ENCODE measurements at places on chromosomes 16 and 17.

DNA sequence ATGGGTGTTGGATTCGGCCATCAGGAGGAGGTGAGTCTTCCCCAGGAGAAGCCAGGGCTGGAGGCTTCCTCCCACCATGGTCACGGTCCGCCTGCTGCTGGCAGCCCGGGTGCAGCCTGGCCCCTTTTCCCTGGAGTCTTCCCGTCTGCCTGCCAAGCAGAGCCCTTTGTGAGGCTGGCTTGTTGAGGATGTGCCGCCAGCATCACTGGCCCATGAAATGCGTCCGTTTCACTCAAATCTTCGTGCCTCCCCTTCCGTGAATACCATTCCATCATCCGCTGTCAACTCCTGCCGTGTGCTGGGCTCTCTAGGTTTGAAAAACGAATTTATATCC, 9.6 kb downstream of the VPS4A start:
- DNase-seq = no peak

DNA sequence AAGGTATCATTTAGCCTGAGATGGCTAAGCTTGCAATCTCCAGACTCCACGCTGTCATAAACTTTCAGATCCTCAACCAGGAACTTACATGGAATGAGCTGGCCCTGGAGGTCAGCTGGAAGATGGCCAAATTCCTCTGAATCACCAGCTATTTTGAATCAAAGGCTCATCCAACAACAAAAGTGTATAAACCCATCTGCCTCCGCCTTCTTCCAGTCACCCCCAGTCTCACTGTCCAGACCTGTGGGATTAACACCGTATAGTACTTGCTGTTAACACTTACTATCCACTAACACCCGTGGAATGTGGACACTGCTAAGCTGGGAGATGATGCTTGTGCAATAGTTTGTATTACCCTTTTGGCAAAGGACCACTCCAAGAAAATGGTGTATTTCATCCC, 1.9 kb upstream of the LCMT1 start:
- DNase-seq = no peak

DNA sequence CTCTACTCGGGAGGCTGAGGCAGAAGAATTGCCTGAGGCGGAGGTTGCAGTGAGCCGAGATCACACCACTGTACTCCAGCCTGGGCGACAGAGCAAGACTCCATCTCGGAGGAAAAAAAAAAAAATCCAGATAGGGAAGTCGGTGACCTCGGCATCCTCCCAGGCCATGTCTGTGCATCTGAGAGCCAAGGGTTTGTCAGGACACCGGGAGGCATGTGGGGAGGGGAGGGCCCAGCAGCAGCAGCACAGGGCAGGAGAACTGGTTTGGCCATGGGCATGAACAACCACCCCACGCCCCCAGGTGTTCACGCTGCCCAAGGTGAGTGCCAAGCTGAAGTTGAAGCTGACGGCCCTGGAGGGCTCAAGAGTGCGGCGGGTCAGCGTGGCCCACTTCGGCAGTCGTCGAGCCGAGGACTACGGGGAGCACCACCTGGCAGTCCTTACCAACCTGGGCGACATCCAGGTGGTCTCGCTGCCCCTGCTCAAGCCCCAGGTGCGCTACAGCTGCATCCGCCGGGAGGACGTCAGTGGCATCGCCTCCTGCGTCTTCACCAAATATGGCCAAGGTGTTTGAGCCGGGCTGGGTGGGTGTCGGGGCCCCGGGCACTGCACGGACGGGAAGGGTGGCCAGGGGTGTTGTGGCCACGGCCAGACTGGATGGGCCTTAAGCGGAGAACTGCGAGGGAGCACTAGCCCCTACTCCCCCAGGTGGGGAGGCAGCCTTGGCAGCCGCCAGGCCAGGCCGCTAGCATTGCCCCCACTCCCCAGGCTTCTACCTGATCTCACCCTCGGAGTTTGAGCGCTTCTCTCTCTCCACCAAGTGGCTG, 14.7 kb upstream of the MYO15B start:
- DNase-seq = no peak

DNA sequence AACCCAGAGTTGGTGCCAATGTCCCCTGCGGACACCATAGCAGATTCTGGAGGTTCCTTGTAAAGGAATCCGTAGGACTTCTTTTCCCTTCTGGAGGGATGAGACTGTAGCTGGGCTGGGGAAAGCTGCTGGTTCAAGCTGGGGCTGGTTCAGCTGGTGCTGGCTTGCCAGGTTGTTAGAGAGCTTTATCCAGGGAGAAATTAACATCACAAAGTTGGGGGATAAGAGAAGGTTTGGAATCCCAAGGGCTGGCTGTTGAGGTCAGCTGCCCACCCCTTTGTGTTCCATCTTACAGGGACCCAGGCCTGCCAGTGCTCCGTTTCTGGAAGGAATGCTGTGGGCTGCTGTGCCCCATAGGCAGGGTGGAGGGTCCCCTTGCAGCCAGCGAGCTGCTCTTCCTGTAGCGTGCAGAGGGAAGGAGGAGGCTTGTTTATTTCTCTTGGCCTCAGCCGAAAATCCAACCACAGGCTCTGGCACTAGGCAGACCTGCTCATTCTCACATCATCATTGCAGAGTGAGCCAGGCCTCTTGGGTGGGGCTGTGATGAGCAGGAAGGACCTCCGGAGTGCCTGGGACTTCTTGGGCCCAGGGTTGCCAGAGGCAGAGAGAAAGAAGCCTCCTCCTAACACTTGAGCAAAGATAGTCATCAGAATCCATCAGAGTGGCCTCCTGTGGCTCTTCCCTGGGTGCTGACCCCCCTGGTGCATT, 251.1 kb downstream of the SEC14L1 start:
- no peak for DNase-seq

GRCh38 chr17:38428643-38429371, 543 bp downstream of the ARHGAP23 start:
- peak; percentile 50 for DNase-seq

DNA sequence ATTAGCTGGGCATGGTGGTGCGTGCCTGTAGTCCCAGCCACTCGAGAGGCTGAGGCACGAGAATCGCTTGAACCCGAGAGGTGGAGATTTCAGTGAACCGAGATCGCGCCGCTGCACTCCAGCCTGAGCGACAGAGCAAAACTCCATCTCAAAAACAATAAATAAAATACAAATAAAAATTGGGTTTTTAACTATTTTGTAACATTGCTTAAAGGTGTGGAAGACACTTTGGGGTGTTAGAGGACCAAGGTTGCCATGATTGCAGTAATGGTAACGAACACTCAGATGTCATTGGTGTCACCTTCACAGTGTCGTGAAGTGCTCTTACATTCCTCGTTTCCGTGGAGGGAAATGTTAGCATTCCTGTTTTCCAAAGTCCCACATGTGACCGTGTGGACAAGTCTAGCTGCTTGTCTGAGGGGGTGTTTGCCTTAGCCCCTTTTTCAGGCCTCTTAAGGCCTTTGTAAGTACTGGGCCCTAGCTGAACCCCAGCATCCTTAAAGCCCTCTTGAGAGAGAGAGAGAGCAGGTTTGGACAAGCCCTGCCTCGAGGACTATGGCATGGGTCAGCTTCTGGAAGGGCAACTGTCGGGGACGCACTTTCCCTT, 8.6 kb downstream of the C16orf96 start:
- no peak for DNase-seq

- DNase-seq = no peak
Observed at GRCh38 chr16:58465817-58466216, 34.1 kb upstream of the NDRG4 start.

- no peak for DNase-seq
Observed at GRCh38 chr16:11253995-11254912, 1.8 kb downstream of the SOCS1 start.

DNA sequence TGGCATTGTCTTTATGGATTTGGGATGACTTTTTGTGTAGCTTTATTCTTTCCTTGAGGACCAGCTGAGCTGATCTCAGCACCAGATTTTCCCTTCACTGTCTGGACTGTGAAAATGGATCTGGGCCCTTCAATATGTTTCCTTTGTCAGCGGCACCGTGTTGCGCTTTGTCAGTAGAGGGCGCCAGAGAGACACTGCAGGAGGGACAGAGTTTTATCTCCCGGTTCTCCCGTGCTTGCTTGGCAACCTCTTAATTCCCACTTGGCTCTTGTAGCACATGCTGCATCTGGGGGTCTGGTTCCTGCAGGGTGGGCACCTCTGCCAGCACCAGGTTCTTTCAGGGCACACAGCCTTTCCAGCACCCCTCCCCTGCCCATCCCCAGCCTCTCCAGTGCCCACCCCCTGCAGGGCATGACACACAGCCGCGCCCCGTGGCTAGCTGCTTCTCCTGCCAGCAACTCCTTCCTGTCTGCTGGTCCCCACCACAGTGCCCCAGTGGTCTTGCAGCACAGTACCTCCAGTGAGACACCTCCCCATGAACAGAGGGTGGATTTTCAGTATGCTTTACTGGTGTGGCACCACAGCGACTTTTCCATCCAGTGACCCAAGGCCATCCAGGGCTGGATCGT, 19.6 kb downstream of the OR1D5 start:
- no peak for DNase-seq

- DNase-seq = no peak
Observed at GRCh38 chr16:85202051-85202601, 89.9 kb upstream of the CIBAR2 start.

DNA sequence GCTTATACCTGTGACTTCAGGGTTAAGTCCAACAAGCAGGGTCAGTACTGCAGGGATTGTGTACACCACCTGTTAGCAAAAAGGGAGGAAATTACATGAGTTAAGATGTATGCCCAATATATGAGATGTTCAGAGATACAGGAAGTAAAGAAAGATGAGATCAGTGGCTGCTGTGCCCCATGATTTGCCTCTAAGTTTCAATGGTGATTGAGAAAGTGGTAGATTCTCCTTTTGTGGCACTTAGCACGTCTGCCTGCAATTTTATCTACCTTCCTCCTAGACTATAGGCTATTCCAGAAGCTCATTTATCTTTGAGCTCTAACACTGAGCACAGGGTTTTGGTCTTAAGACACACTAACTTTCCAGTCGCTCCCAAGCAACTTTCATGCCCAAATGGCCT, 3.6 kb downstream of the TMEM220 start:
- no peak for DNase-seq

GRCh38 chr16:57284952-57285363, 486 bp upstream of the PLLP start:
- no peak for DNase-seq

- no peak for DNase-seq
Observed at GRCh38 chr16:17571499-17572093, 100.8 kb upstream of the XYLT1 start.

DNA sequence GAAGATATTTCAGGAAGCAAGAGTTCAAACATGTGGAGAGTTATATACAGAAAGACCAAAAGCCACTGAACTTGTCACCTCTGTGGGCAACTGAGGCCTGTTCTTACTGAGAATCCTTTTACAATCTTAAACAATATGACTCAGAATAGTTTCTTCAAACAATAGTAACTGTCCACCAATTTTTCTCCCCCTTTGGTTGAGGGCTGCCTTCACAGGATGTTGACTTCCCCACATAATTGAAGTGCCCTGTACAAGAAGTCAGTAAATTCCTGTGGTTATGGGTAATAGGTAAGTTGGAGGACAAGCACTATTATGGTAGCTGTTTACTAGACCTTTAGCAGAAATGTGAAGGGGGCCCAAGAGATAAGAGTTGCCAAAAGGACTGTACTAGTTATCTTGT, 215.8 kb downstream of the CDH8 start:
- DNase-seq = no peak

DNA sequence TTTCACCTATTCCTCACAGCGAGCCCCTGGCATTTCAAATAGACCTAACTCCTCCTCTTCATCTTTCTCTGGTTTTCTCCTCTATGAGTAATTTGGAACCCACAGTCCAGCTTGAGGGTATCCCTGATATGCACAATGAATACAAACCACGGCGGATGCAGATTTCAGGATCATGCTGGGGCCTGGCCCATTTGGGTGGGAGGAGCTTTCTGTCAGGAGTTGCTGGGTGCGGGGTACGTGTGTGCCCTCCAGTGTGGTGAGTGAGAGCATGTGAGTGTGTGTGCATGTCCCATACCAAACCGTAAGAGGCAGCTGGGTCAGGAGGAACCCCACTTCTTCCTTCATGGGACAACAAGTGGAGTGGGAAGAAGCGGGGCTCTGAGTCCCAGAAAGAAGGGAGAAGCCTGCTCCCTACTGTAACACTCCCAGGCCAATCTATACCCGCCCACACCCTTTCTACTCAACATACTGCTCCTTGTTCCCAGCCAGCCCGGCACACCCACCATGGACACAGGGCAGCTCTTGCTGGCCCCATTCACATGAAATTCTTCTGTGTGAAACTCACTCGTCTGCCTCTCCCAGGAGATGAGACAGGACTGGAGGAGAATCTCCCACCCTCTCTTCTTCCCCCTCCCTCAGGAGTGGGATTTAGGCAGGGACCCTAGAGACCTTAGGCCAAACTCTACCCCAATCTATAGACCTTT, 18.4 kb downstream of the CNTNAP1 start:
- no peak for DNase-seq

GRCh38 chr17:38451840-38452529, 23.7 kb downstream of the ARHGAP23 start:
- DNase-seq = peak; percentile 71

GRCh38 chr16:87970186-87970585, 19.0 kb downstream of the BANP start:
- DNase-seq = no peak

DNA sequence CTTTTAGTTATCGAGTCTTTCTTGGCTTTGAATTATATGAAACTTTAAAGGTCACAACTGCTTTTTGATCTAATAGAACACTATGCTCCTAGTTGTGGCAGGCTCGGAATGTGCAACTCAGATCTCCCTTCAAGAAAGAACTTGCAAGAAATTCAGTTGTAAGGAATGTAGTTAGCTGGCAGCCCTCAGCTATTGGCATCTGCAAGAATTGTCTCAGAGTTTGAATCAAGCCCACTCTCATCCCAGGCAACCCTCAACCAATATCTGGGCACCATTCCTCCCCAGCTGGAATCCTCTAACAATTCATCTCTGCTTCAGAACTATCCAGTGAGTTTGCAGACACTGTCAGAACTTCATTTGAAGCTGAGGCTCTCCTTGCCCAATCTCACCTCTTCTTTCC, 447.2 kb downstream of the KIF2B start:
- no peak for DNase-seq

- no peak for DNase-seq
Observed at GRCh38 chr16:56119133-56119532, 72.2 kb upstream of the GNAO1 start.

DNA sequence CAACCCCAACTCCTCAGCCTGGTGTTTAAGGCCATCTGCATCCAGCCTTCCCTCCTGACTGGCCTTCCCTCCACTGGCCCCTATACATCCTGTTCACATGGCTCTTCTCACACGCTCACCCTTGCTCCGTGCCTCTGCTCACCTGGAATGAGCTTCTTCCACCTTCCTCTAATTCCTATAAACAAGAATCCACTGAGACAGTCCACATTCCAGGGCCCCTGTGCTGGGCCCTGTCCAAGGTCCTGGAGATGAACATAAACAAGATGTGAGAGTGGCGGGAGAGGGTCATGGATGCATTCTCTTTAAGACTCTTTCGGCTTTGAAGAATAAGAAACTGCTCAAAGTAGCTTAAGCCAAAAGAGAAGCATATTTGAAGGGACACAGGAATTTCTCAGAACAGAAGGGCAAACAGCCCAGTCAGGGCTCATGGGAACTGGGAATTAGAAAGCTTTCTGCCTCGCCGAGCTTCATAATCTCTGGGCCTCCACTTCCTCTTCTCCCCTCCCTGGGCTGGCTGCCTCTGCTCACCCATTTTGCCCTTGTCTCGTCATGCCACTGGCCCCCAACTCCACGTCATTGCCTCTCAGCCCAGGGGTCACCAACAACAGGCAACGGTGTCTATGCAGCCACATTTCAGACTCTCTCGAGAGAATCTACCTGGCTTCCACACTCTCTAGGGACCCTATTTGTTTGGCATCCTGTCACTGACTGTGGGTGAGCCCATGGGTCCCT, 13.5 kb downstream of the SPPL2C start:
- DNase-seq = no peak

- DNase-seq = no peak
Observed at GRCh38 chr16:31134625-31135534, 647 bp downstream of the PRSS8 start.

- no peak for DNase-seq
Observed at GRCh38 chr16:57061084-57061905, 31.1 kb upstream of the CPNE2 start.

All from 8988T (cell line).